ENCODE measurements at places on chromosomes 6 and 20.

DNA sequence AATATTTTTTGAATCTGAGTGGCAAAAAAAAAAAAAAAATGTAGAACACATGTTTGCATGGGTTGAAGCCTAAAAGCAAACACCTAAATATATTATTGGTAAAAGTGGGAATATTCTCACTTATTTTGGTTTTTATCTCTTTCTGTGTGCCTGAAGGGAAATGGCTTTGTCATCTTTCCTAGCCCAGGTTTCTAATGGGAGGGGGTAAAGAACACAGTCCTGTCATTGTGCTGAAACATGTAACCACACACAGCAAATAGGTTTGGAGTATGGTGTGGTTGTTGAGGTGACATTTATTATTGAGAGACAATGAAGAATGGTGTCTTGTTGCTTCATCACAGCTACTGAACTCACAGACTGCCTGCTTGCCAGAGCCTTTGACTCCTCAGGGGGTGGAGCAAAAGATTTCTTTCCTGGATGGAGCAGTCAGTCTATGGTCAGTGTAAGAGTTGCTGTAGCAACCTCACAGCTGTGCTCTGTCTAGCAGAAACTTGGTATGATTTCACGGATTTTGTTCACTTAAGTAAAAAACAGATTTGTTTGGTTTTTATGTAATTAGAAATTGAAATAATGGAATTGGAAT is 70.2 kb downstream of the CEP57L1 start:
- DNase-seq: no peak

- DNase-seq: no peak
These were observed 24.7 kb downstream of the FBXO9 start for GRCh38 chr6:53089948-53090347.

DNA sequence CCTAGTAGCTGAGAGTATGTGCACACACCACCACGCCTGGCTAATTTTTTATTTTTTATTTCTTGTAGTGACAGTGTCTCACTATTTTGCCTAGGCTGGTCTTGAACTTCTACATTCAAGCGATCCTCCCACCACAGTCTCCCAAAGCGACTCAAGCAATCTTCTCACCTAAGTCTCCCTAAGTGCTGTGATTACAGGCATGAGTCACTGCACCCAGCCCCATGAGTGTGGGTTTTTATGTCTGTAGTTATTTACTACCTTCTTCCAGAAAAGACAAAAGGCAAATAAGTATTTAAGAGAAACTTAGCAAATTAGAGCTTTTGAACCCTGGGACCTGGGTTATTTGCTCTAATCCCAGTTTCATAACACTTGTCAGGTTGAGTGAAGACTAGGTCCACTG is 92.3 kb upstream of the HCRTR2 start:
- DNase-seq: no peak

- DNase-seq: no peak
These were observed 24.2 kb downstream of the PRPH2 start for GRCh38 chr6:42698217-42698616.

DNA sequence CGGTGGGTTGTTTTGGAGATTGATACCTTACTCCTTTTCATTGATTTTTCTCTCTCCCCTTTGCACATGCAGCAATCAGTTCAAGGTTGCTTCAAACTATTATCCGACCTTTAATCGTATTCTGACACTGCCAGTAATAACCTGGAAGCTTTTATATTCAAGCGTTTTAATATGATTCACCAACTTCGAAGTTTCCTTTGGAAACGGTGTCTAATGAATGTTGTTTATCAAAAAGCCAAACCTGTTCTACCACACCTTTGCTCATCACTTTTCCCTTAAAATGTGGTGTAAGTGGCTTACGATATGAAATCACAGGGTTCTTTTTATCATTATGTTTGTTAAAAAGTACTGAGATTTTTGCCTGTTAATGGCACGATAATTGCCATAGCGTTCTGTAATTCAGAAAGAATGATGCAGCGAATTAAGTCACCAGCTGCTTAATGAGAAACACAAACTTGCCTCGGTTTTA is 660 bp downstream of the STXBP5 start:
- DNase-seq: no peak

DNA sequence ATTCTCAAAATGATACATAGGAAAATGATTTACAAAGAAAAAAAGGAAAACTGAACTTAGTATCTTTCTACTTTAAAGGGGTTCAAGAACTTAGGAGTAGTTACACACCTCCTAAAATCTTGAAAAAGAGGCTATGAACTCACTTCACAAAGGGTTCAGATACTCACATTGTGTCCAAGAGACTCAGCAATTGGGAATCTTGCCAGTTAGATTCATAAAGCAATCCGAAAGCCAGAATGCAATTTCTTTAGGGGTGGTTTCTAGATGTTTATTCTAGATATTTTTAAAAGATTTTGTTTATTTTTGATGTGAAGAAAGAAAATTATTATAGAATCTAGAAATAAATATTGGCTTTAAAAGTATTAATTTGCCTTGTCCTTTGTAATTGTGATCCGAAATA is 1.7 kb upstream of the MYB start:
- no peak for DNase-seq

DNA sequence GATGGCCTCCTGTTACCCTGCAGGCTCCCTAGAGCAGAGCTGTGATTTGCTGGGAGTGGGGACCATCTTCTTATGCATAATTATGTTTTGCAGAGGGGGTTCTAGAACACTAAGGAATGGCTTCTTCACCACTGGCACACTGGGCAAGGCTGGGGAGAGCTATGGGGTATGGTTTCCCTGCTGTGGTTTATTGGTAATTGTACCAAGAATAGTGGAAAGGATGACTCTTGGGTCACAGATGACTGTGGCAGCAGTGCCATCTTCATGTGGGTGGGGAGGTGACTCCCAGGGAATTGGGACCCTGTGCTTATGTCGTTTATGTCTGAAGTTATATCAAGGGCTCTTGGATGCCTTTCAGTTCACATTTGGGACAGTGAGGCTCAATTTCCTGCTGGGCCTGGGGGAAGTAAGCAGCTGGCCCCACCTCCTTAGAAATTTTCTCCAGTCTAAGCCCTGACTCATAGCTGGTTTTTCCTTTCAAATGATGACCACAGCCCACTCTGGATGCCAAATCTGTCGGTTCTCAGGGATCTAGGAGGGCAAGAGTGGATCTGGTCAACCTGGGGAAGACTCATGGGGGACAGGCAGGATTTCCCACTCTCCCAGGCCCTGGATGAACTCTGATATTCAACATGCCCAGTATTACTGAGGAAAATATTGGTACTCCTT is 230.8 kb downstream of the LRFN2 start:
- no peak for DNase-seq

DNA sequence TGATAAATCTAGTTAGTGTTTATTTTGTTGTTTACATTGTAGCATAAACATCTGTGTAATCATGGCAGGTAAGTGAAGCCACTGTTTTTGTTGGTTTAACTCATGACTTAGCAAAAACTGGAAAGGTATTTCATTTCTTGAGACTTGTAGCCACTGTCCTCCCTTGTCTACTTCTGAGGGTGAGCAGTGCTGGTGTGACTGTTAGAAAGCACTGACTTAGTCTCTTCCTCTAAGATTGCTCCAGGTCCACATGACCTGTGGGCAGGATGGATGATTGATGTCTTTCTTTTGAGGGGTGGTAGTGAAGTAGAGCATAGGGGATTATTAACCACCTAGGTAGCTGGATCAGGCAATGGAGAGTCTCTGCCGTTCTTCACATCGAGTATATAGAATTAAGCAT is 203.8 kb downstream of the ARID1B start:
- peak; percentile 21 for DNase-seq

- DNase-seq: peak; percentile 90
These were observed 22.9 kb downstream of the ARHGAP18 start for GRCh38 chr6:129686941-129687627.

DNA sequence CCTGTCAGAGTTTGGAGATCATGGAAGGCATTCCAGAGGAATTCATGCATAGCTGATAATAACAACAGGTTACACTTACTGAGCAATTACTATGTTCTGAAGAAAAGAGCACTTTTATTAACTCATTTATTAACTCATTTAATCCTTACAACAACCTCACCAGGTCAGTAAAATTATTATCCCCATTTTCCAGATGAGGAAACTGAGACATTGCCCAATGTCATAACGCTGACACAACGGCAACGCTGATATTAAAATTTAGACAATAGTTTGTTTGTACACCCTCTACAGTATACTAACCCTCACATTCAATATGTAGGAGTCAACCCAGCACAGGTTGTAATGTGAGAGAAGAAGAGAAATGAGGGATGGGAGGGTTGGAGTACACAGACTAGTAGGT is 105.0 kb downstream of the RNGTT start:
- no peak for DNase-seq

- no peak for DNase-seq
These were observed 289.6 kb downstream of the TBC1D7 start for GRCh38 chr6:13038741-13039190.

DNA sequence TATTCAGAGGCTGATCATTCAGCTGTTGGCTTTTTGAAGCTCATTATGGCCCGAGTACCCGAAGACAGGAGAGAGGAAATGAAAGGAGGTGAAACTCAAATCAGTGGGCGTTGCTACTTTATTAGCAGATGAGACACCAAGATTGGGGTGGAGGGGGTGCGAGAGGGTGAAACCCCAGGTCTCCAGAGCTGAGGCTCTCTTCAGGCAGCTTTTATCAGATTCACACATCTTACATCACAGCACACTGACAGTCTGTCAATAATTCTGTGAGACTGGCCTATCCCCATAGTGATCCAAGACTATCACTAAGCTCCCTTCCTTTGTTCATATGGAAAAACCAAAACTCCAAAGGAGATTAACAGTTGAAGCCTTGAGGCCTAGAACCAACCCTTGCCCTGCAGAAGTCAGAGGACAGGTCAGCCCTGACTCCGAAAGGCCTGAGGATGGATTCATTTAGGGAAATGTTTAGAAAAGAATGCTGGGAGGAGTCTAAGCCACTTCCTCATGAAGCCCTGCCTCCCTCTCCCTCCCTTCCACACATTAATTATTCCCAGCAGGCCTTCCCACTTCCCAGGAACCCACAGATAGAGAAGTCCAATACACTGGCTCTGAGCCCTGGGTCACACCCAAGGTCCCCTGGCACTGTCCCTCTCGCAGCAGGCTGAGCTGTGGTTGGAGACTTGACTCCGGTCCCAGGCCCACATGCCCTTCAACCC is 23.2 kb downstream of the TRERF1 start:
- DNase-seq: peak; percentile 25

- DNase-seq: no peak
These were observed 193.9 kb upstream of the CITED2 start for GRCh38 chr6:139568151-139568955.

DNA sequence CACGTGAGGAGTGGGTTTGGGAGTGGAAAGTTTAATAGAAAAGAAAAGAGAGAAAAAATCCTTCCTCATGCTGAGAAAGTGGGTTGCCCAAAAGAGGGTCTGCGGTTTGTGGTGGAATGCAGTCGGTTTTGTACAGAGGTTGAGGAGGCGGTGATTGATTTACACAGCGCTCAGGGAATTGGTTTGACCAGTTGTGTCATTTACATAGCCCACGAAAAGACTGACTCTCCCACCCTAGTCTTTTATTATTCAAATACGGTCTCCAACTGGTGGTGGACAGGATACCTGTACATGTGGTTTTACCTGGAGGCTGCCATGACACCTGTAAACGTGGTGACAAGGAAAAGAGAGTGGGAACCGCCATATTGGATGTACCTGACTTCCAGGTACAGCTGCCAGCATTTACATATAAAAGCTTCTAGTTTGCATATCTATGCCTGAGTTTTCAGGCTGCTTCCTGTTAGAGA is 42.1 kb downstream of the HLA-DPB1 start:
- DNase-seq: no peak

DNA sequence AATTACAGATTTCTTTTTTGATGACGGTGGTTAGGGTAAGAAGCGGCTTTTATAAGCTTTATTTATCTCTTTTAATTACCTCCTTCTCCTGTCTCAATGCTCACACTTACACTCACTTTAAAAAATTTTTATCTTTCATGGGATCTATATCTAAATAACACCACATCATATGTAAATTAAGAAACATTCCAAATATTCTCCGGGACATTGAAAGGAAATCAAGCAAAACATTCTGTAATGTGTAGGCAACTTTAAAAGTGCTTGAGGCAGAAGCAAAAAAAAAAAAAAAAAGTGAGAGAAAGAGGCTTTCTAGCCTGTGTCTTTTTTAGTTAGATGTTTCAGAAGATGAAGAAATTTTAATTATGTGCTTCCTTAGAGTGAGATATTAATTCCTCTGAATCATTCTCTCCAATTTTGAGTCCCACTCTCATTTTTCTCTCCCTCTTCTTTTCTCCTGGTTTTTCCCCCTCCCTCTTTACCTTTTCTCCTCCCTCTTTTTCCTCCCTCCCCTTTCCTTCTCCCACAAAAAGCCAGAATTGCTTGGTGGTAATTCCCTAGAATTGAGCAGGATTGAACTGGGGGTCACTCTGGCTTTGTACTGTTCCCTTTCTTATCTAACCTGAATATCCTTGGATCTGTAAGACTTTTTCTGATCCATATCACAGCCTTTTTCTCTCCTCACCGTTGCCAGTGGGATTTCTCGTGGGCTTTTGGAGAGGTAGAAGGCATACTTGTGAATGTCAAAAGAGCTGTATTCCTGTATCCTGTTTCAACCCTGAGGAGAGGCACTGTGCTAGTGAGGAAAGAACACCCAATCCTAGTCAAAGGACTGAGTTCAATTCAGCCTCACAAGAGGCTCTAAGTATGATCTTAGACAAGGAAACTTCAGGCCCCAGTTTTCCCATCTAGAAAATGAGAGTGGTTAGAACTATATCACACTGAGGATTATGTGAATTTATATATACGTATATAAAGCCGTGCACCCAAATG is 30.4 kb downstream of the KCNQ5 start:
- DNase-seq: no peak

DNA sequence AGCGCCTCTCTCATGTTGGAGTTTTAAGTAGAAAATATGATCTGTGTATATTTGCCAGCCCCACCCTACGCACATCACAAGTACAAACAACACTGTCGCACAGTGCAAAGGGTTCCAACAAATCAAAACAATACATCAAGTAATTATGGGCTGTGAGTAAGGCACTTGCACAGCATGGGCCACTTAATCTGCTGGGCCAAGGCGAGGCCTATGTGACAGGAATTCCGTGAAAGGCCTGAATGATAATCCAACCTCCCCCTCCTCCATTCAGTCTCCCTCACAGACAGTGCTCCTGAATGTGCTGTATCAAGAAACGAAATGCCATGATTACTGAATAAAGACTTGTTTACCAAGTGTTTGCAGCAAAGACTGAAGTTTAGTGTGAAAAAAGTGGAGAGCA is 130.1 kb upstream of the SLC2A12 start:
- no peak for DNase-seq

DNA sequence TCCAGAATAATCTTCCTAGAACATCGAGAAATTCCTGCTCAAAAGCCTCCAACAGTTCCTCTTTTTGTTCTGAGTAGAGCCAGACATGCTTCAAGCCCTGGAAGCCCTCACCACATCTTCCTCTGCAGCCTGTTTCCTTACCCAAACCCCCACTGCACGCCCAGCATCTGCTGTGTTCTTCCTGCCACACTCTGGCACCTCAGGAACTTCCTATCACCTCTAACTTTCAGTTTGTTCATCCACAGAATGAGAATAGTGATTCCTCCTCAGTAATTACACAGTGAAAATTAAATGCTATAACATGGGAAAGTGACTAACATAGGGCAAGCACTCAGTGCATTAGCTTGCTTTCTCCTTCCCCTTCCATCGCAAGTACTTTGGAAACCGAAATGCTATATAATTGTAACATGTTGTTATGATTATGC is 26.3 kb downstream of the C6orf89 start:
- DNase-seq: peak; percentile 56

GRCh38 chr6:134093007-134093573 is 40.7 kb upstream of the SLC2A12 start:
- DNase-seq: no peak

Data from suppressor macrophage (primary cell).